Stimulated activated CD4-positive, alpha-beta T cell treated with anti-CD3 and anti-CD28 coated beads, Interleukin-12 subunit alpha, Interleukin-12 subunit beta, amount 100 ng/mL, for 48 hours (primary cell): ENCODE measurements at places on chromosomes 2 and 18.
A peak's percentile ranks its signal among the peaks of the same experiment; 100 is the strongest.

- DNase-seq = no peak
These were observed 609 bp upstream of the ZNF2 start for GRCh38 chr2:95165030-95165370.

DNA sequence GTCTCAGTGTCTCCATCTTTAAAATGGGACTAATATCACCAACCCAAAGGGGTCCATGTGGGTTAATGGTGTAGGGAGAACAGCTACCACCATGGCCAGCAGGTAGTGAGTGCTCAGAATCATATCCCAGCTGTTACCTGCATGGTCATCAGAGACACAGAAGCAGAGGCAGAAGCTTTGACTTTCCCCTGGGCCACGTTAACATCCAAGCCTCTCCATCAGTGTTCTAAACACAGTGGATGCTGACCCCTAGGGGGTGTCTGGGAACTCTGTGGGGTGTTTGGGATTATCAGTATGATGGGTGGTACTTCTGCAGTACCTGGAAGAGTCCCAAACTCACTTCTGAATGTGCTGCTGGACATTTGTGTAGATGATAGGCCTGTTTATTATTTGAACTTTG is 93.6 kb downstream of the GYPC start:
- DNase-seq = no peak

GRCh38 chr2:37919631-37920032 is 5.5 kb upstream of the RMDN2 start:
- DNase-seq = no peak

DNA sequence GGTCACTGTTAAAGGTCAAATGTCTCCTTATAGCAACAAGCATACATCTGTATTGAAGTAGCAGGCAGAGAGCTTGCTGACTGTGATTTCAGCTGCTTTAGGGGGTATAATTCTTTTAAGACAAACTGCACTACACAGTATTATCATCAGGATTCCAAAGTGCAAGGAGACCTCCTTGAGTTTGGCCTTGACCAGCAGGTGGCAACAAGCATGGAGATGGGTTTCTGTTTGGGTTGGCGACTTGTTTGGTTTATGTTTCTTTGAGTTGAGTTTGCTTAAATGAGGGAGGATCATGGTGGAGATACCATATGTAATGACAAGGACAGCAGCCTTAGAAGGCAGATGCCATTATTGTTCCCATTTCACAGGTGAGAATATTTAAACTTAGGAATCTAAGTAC is 681.0 kb upstream of the ID2 start:
- DNase-seq = no peak

DNA sequence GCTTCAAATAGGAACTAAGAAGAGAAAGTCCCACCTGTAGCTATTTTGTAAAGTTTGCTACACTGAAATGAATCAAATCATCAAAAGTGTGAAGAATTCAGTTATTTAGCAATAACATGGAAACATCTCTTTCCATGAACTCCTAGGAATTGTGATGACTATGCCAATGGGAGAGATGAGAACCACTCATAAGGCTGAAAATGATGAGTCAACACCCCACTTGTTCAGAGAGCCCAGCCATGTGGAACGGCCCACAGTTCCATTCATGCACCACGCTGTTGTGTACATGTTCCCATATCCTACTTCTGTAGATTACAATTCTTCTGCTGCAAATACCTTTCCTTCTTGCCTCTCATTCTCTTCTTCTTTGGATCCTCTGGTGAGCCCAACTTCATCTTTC is 645.5 kb upstream of the ID2 start:
- DNase-seq = no peak

GRCh38 chr2:62920070-62920469 is 130.6 kb upstream of the OTX1 start:
- no peak for DNase-seq

- no peak for DNase-seq
These were observed 317.8 kb upstream of the FANCL start for GRCh38 chr2:58558881-58559280.

DNA sequence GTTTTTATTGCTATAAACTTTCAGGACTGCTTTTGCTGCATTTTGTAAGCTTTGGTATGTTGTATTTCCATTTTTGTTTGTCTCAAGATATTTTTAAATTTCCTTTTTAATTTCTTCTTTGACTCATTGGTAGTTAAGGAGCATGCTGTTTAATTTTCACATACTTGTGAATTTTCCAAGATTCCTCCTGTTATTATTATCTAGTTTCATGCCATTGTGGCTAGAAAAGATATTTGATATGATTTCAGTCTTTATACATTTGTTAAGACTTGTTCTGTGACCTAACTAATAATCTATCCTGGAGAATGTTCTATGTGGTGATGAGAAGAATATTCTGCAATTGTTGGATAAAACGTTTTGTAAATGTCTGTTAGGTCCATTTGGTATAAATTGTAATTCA is 62.1 kb downstream of the NUP35 start:
- DNase-seq = no peak

DNA sequence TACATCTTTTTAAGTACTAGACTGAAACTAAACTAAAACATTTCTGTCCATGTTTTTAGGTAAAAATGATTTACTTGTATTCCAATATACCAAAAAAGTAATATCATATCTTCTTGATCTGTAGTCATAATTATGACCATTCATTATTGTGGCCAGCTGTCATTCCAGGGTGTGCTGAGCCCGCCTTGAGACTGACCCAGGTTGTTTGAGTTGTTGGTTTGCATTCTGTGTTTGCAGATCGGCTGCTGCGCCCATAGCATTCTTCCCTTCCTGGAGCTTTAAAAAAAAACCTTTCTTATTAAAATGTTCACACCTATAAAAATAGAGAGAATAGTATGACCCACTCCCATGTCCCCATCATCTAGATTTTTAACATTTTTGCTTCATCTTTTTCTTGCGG is 101.9 kb downstream of the PRKCE start:
- no peak for DNase-seq

- no peak for DNase-seq
These were observed 734 bp upstream of the RMC1 start for GRCh38 chr18:23502516-23503037.

- DNase-seq = no peak
These were observed 9.4 kb upstream of the ASXL2 start for GRCh38 chr2:25887624-25888242.

- DNase-seq = no peak
These were observed 74.2 kb downstream of the CDK15 start for GRCh38 chr2:201880579-201880978.

DNA sequence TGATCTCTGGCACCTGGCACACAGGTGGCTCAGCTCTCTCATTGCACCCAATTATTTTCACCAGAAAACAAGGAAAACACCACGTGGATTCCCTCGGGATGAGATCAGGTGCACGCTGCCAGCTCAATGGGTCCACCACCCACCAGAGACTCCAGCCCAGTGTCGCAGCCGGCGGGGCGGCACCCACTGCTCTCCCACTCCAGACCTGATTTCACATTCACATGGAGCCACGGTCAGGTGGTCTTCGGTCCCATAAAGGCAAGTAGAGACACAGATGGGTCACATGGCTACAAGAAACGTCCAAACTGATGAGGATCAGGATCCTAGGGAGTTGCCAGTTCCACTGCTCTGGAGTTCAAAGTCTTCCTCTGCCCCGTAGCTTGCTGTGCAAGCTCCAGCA is 217.6 kb downstream of the ANKRD30B start:
- no peak for DNase-seq

DNA sequence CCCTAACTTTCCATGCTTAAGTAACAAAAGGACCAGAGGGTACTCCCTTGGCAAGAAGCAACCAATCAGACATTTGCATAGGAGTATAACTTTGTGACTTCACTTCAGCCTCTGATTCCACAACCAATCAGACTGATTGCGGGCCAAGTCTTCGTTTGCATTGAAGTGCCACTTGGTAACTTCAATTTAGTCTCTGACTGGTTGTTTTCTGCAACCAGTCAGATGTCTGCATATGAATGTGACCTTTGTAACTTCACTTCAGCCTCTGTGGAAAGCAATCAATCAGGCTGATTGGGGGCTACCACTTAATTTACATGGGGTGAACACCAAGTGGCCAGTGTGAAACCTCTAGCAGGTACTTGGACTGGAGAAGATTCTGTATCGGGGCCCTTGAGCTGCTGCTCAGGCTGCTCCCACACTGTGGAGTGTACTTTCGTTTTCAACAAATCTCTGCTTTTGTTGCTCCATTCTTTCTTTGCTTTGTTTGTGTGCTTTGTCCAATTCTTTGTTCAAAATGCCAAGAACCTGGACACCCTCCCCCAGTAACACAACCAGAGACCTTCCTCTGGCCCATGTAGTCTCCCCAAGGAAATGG is 241.5 kb downstream of the ACKR3 start:
- no peak for DNase-seq

DNA sequence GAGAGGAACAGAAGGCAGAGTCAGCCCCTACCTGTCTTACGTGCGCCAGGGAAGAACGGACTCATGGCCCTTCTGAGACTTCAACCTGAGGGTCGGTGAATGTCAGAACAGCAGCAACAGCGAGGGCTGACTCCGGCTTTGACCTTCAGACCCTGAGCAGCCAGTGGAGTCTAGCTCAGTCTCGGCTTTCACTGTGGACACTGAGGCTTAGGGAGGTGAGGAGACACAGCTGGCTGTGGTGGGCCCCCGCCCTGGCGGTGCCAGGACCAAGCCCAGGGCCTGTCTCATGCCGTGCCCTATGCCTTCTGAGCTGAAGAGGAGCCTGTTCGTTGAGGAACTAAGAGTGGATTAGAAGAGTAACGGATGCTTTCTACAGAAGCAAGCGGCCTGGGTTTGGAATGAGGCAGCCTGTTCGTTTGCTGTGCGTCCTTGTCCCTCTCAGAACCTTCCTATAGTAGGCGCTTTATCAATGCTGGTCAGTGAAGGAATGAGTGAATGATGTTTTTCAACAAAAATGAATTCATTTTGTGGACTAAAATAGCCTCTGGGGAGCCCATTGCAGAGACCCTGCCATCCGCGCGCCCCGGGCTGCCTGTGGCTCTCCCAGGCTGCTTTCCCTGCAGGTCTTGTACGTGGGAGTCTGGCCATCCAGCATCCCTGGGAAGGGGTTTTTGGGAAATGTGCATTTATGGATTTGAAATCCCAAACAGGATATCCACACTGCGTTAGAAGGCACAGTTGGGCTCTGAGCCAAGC is 38.9 kb downstream of the ASB1 start:
- no peak for DNase-seq

- no peak for DNase-seq
These were observed 3.7 kb upstream of the ASIC4 start for GRCh38 chr2:219510512-219511135.

GRCh38 chr2:121245913-121246312 is 39.1 kb downstream of the TFCP2L1 start:
- DNase-seq = no peak

DNA sequence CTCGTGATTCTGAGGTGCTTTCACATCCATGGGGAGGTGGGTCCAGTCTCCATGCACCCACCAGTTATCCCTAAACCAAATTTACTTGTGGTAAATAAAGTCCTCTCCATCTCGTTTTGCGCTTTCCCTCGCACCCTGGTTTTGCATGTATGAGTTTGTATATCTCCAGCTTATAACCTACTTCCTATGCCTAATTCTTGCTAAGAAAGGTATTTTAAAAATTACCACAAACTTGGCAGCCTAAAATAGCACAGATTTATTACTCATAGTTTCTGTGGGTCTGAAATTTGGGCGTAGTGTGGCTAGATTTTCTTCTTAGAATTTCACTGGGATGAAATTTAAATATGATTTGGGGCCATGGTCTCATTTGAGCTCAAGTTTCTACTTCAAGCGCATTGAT is 511.5 kb downstream of the NYAP2 start:
- no peak for DNase-seq

DNA sequence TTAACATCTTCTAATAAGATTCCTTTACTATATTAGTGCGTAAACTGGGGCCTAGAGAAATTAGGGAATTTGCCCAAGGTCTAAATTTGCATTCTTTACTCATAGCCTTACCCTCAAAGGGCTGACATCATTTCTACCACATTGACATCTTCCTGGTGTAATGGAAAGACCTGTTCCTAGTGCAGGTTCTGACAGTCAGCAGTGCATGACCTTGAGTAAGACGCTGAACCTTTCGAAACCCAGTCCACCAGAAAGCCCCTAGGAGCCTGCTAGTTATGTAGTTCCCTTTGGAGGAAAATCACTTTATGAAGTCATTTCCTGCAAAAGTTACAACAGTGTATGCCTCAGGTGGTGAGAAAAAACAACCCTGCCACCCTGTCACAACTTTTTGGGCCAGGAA is 388.3 kb downstream of the TNS1 start:
- no peak for DNase-seq

GRCh38 chr2:43041661-43042360 is 184.6 kb downstream of the ZFP36L2 start:
- DNase-seq = no peak

- no peak for DNase-seq
These were observed 50.3 kb downstream of the SERPINB8 start for GRCh38 chr18:64019922-64020756.

DNA sequence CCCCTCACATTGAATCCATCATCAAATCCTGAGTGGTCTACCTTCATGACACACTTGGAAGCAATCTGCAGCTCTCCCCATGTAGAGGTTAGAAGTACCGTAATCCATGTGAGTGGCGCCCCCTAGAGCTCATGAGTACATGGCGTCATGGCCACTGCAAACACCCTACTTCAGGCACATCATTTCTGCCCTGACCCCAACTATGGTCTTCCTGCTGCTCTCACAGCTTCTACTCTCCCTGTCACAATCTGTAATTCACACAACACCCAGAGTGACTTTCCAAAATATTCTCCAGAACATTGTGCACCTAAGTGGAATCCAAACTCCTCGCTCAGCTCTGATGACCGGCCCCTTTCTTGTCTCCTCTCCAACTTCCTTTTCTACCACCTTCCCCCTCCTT is 141.9 kb downstream of the ANKRD44 start:
- DNase-seq = peak; percentile 63

- no peak for DNase-seq
These were observed 297.1 kb downstream of the ARHGAP15 start for GRCh38 chr2:143426296-143426695.

DNA sequence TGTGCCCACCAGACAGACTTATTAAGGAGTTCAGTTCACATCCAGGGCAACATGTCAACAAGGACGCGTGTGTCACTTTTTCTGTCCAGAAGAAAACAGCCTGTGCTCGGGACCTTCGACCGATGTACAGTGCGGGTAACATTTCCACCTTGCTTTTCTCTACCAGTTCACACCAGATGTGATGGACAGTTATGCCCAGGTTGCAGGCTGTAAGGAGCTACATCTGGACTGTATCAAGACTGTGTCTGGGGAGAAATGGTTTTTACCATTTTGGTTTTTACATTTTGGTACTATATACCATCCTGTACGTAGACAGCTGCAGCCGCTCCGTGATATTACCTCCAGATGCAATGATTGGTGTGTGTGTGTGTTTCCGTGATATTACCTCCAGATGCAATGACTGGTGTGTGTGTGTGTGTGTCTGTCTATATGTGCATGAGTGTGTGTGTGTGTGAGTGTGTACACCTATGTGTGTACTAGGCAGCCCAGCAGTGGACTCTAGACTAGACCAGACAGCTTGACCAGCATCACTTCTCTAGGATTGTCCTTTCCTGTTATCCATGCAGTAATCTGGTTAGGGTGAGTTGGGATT is 118.0 kb downstream of the COL6A3 start:
- DNase-seq = no peak

DNA sequence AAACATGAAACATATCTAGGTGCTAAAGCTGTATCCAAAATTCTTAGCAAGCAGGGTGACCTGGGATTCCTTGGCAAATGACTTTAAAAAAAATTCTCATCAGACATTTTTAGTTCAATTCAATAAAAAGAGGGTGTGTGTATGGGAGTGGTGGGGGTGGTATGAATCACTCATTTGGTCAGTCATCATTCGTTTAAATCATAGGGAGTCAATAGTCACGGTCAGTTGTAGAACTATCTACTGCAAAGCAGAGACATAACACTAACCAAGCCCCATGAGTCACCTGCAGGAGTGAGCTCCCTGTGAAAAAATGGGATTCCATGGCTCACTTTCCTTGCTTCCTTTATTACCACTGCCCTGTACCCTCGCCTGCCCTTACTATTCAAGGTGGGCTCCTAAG is 380.6 kb upstream of the TCF4 start:
- no peak for DNase-seq
